Urinary bladder (tissue), 4 donors: ENCODE measurements at places on chromosomes 2 and 18.

GRCh38 chr2:105852066-105852465 lies 107.4 kb downstream of the NCK2 start:
- DNase-seq = no peak

DNA sequence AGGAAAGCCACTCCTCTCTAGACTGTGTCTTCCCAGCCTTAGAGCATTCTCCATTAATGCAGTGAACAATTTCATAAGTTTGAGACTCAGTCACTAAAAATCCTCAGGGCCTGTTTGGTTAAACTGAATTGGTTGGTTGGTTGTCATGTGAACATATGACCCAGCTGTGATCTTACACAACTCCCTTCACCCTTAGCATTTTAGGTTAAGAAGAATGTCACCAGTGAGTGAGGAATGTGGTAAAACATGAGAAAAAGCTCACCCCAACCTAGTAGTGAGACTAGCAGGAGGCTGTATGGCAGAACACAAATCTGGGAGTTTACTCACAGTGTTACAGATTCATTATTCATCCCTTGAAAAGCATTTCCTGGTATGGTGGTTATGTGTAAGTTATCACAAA lies 32.4 kb downstream of the LHCGR start:
- no peak for DNase-seq

DNA sequence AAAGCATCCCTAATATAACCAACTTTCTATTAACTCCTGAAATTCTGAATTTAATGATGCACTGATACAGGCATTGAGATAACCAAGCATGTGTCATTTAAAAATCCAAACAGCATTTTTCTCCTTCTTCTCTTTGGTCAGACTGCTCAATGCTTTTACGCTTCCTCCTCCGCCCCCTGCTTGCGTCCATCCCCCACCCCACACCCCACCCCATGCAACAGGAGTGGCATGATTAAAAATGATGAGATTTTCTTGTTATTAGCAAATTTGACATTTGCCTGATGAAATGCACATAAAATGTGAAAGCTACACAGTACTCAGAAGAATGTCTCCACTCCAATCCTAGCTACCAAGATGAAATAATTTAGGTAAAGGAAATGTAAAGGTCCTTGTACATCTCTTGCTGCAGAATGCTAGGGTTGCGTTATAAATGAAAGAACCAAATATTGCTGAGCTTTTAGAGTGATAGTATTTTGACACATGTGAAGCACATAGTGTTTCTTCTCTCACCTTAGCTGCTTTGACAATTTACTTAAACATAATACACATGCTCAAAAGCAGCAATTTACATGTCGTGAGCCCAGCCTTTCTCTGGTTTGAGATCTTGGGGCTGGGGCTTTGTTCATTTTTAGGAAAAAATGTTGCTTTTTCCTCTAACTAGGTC lies 263.8 kb downstream of the MEIS1 start:
- no peak for DNase-seq

DNA sequence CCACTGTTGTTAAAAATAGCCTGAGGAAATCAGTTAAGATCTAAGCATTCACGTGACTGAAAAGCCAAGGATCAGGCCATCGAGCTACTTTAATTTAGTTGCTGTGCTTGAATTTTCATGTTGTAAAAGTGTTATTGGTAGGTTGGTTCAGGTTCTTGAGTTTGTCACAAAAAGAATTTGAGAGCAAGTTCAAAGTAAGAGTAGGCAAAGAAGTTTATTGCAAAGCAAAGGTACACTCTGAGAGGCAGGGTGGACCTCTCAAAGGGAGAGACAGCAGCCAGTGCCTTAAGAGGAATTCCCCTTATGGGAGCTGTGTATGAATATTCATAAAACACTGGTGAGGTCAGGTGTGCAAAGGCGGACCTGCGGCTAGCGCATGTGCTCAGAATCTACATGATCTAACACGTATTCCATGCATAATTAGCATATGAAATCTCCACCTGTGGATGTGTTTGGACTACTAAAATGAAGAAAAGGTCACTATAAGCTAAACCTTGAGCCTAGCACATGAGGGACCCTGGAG lies 236.5 kb downstream of the NDUFA10 start:
- no peak for DNase-seq

- no peak for DNase-seq
Observed at GRCh38 chr18:25175558-25176517, 176.1 kb downstream of the ZNF521 start.

DNA sequence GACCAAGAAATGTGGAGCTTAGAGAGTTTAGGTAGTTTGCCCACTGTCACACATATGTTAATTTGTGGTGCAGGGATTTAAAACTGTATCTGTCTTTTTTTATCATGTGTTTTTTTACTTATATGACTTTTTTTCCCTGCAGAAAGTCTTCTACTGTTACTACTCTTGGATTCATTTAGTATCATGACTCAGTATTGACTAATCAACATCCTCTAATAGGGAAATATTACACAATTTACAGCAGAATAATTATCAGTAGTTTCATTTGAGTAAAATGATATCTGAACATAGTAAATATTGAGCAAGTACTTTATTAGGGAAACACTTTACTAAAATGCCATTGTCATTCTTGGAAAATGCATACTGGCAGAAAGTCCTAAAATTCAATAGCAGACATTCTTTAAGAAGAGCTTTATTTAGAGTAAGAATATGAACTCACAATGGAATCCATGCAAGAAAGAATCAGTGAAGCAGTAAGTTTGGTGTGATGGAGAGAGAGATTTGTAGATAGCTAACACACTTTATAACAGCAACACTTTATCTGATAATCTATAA lies 425.9 kb upstream of the SLC8A1 start:
- DNase-seq = no peak

DNA sequence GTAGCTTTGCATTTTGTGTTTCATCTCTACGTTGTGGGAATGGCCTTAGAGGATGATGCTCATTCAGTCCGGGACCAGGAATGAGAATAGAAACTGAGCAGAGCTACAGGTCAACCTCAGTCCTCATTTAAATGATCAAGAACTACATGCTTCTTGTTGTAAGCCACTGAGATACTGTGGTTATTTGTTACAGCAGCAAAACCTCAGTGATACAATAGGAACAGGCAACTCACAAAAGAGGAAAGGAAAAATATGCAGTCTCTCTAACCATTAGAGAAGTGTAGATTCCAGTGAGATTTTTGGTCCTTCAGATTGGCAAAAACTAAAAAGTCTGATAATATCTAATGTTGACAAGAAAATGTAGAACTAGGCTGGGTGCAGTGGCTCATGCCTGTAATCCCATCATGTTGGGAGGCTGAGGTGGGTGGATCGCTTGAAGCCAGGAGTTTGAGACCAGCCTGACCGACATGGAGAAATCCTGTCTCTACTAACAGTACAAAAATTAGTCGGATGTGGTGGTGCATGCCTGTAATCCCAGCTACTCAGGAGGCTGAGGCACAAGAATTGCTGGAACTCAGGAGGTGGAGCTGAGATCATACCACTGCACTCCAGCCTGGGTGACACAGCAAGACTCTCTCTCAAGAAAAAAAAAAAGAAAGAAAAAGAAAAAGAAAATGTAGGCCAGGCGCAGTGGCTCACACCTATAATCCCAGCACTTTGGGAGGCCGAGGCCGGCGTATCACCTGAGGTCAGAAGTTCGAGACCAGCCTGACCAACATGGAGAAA lies 13.3 kb downstream of the CHCHD5 start:
- no peak for DNase-seq

DNA sequence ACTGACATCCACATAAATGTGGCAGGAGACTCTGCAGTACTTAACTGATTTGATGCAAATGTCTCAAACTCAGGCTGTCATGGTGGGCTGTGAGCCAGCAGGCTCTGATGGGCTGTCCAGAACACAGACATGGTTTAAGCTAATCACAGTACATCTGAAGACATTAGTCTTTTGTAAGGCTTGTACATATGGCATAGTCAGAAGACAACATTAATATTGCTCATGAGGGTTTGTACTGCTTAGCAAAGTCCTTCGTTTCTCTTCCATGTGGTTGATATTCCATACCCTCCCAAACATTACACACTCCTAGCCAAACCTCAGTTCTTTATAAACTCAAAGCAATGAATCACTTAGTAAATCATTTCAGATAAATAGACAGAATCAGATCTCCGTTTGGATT lies 330.6 kb downstream of the RND3 start:
- DNase-seq = no peak
